ENCODE measurements at places on chromosomes 12 and 14.

GRCh38 chr12:5923043-5923605, 21.9 kb downstream of the ANO2 start:
- no peak for DNase-seq

GRCh38 chr12:42575717-42576116, 13.8 kb downstream of the PRICKLE1 start:
- no peak for DNase-seq

GRCh38 chr14:69451941-69452340, 32.6 kb upstream of the PLEKHD1 start:
- no peak for DNase-seq

DNA sequence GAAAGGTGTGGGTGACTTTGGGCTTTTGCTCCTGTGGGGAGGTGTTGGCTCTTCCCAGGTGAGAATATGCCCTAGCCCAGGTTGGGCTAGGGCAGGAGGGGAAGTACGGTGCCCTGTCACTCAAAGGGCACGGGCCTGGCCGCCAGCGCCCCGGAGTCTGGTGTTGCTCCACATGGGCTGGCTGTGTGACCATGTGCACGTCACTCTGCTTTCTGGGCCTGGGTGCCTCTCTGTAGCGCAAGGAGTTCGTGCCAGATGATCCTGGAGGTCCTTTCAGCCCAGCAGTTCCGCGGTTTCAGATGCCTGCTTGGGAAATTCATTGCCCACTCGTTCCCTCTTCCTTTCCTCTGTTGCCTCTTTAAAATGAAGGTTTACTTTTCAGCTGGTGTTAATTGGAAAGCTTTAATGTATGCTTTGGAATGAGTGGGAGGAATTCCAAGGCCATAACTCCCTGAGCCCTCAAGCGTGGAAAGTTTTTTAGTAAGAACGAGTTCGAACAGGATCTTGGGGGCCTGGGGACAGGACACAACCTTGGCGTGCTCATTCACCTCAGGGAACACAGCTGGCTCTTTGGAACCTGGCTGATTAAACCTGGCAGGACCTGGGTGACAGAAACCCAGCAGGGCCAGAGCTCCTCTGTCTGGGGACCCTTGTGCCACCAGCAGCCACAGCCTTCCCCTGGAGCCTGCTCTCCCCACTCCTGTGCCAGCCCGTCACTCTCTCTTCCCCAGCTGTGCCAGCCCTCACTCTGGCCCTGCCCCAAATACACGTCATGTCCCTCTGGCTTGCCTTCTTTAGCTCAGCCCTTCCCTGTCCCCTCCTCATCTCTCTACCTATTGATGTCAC, 42.8 kb downstream of the TSPAN9 start:
- no peak for DNase-seq

DNA sequence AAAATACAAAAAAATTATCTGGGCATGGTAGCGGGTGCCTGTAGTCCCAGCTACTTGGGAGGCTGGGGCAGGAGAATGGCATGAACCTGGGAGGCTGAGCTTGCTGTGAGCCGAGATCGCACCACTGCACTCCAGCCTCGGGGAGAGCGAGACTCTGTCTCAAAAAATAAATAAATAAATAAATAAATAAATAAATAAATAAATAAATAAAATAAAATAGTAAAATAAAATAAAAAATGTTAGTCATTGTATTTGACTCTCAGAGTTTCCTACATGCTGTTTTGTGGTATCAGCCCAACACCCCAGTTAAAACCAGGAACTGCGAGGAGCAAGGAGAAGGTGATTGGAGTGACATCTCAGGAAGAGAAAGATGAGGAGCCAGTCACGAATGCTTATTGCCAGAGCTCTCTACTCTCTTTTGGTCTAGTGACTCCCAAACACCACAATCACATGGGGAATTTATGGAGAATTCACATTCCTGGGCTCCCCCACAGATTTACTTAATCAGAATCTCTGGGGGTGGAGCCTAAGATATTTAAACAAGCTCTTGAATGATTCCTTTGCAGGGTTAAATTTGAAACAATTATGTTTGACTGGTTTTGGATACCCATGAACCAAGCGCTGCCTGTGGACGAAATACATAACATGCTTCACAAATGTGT, 15.4 kb upstream of the SALL2 start:
- no peak for DNase-seq

DNA sequence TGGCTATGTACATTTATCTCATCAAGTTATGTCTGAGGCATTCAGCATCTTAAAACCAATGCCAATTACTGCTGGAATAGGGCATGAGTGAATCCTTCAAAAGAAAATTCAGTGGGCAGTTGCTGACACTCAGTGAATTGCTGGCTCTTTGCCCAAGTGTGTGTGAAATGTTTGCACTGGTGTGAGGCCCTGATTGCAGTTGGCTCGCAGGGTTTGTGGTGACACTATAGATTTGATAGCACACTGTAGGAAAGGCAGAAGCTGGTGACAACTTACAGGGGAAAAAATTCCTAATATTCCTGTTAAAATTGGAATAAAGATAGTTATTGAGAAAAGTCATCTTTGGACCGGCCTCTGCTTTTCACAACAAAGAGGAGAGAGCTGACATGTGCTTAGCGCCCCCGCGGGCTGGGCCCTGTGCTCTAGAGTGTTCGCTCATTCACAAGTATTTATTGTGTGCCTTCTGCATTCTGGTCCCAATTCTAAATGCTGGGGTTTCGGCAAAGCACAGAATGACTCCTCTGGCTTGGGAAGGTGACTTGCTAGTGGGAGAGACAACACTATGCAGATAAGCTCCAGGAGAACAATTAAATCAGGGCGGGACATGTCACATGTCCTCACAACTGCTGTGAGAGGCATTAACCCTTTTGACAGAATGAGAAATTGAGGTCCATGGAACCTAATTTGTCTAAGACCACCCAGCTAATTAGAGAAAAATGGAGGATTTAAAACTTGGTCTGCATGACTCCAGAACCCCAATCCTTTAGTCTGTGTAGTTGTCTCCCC, 418.7 kb downstream of the NPAS3 start:
- no peak for DNase-seq

- no peak for DNase-seq
These were observed 507 bp downstream of the BAZ2A start for GRCh38 chr12:56629459-56630179.

- no peak for DNase-seq
These were observed 2.6 kb downstream of the MLEC start for GRCh38 chr12:120689397-120690082.

GRCh38 chr14:94379291-94380224, 8.8 kb downstream of the SERPINA1 start:
- DNase-seq = no peak

DNA sequence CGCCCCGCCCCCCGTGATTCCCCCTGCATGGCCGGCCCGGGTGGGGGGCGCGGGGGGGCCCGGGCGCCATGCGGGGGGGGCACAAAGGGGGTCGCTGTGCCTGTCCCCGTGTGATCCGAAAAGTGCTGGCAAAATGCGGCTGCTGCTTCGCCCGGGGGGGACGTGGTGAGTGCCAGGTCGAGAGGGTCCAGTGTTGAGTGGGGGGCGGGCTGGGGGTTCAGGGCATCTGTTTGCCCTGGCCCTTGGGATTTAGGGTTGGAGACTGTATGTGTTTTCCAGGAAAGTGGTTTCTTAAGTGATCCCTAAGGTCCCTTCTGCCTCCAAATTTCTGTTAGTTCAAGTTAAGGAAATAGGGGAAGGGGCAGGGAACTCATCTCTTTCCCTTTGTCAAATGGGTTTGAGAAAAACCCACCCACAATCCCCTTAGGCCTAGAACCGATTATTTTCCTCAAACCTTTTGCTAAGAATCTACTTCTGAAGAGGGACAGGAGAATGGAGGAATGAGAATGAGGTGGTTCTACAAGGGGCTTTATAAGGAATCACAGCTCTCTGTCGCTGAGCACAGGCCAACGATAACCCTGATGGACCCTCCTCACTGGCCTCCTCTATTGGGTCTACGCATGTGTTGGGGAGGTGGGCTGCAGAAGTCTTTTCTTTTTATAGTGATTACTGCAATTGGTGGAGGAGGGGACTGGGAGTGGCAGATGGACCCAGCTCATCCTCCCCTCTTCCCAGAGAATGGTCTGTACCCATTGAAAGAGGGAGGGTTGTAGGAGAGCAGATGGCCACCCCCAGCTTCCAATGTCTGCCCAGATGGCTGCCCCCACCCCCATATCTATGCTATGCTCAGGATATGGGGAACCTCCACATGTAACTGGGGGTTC, 834 bp downstream of the ARHGEF25 start:
- DNase-seq = no peak

DNA sequence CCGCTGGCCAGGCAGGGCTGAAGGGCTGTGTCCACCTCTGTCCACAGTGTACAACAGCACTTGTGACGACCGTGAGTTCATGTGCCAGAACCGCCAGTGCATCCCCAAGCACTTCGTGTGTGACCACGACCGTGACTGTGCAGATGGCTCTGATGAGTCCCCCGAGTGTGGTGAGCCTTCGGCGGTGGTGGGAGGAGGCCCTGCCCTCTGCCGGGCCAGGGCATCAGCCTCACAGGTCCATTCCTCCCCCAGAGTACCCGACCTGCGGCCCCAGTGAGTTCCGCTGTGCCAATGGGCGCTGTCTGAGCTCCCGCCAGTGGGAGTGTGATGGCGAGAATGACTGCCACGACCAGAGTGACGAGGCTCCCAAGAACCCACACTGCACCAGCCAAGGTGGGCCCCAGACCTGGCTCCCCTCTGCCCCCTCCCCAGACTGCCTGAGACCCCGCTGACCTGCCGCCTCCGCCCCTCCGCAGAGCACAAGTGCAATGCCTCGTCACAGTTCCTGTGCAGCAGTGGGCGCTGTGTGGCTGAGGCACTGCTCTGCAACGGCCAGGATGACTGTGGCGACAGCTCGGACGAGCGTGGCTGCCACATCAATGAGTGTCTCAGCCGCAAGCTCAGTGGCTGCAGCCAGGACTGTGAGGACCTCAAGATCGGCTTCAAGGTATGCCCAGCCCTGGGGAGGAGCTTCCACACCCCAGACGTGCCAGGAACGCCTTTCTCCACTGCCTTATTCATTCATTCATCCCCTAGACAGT, 20.8 kb upstream of the NXPH4 start:
- no peak for DNase-seq

GRCh38 chr14:87901236-87901635, 91.7 kb downstream of the GALC start:
- no peak for DNase-seq

DNA sequence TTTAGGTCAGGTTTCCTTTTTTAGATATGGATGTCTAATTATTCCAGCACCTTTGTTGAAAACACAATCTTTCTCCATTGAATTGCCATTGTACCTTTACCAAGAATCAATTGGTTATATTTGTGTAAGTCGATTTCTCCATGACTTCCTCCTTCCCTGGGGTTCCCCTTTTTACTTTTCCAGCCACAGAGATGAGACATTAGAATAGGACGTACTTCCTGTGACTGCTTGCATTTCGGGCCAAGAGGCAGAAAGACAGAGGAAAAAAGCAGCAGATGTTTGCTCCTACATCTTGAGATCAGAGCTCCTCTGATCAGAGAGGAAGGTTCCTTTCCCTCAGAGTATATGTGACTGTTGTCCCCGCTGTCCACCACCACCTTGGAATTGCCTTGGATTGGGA, 453.7 kb upstream of the RGS6 start:
- DNase-seq = no peak

DNA sequence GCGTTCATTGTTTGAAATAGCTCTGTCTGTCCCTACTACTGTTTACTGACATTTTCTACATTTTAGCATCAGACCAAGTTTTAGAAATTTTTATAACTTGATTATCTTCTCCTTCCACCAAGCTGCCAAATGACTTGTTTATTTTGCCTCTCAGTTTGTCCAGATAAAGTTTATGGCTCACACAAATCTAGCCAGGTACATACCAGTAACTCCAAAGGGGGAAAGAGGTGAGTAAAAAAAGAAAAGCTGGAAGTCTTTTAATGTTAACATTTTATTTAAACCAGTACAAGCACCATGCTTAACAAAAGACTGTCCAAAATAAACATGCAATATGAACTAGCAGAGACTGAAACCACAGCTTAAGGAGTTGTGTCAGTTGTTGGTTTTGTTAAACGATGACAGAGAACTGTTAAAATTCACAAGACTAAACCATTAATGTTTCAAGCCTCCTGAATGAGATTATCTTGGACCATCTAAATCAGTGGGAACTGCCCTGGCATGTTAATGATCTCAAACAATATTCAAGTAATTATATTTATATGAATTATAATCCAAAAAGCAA, 14.5 kb downstream of the GMFB start:
- no peak for DNase-seq

DNA sequence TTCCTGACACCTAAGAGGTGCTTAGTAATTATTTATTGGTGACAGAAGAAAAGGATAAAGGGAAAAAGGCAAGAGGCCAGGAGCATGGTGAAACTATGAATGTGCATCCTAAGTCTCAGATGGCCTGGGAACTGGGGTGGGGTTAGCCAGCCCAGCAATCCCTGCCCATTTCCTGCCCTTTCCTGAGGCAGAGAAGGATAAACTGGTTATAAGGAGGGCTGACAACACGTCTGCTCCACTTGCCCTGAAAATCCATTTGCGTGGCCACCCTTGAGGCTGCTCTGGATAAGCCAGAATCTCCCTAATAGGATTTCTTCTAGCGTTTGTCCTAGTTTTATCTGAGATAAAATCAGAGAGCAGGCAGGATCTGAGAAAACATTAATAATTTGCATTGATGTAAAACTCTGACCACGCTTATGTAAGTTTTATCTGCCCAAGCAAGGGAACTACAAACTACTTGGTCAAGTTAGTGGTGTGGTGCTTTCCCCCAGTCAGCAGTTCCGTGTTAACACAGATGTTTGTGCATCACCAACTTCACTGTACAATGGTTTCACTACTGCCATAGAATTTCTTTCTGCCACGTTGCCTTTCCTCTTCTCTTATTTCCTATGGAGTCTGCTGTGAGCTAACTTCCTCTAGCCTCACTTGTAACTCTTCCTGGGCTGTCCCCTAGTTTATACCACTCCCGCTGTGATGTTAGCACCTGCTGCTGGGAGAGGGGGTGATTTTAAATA, 392.7 kb downstream of the RPS29 start:
- DNase-seq = no peak

- DNase-seq = no peak
These were observed 393.5 kb downstream of the CCDC91 start for GRCh38 chr12:28583701-28584261.
